ENCODE measurements at places on chromosomes 4 and X.
A peak's percentile ranks its signal among the peaks of the same experiment; 100 is the strongest.

DNA sequence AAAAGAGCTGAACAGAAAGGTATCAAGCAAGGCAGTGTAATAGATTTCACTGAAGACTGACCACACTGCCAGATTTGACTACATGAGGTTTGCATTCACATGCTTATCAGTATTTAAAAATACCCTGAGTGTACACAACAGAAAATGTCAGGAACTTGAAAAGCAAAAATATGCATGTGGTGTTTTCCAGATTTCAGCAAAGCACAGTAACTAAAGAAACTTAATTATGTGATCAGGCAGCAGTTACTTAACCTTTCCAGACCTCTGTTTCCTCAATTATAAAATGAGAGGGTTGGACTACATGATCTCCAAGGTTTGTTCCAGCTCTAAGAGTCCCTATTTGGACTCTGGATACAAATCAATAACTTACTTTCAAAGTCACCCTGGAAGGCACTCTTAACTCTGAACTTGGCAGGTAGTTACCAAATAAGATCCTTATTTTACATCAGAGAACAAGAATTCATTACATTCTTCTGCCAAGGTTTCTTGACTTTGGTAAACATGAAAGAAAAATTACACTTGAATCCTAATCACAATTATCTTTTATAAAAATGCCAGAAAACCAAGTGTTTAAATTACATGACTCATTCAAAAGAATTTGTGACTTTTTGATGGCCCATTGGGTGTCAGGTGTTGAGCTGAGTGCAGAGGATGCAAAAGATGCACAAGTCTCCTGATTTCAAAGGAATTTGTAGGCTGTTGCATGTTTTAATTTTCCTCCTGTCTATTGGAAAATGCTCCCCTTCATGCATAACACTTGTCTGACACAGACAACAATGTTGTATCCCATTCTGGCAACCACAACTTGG, 241.6 kb downstream of the MGST2 start:
- DNase-seq: no peak

DNA sequence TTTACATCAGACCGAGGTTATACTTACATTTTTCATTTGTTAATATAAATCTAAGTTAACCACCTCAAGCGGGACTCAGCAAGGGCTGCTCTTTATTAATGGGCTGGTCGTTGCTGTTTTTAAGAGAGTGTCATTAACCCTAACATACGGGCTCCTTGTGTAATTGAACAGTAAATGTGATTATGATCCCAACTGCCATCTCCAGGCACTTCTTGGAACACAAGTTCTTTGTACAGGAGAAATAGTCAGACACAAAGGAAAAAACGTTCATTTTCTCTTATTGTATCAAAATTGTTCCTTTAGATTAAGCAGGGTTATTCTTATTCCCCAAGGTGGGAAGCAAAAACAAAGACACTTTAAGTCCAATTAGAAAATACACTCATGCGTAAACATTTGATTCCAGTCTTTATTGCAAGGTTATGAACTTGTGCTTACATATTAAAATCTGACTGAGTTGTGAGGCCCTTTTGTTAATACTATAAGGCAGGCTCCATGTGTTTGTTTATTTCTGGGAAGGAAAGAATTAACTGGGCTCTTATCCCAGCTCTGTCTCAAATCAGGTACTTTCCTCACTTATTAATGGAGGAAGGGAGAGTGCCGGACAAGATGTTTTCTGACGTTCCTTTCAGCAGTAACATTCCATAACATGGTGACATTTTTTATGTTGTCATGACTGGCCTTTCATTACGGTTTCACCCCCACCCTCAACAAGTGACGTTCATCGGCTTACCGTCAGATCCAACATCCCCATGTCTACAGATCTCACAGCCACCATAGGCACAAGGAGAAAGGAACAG, 95.9 kb downstream of the RASL11B start:
- DNase-seq: no peak

DNA sequence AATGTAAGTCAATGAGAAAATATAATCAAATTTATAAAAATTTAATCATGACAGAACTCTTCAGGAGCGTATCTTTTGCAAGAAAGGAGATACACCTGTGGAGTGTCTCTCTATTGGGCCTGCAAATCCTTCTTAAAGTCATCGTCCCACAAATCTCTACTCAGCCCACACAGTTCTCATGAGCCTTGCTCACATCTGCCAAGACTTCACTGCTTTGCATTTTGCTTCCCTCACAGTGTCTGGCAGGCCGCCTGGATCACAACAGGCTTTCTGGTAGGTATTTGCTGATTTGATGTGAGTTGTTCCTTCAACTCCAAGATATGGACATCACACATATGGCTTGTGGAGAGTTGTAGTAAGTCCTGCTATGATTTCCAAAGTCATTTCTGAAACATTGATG, 183.1 kb upstream of the ARX start:
- no peak for DNase-seq

GRCh38 chr4:40275065-40275730, 59.9 kb upstream of the CHRNA9 start:
- DNase-seq: no peak

DNA sequence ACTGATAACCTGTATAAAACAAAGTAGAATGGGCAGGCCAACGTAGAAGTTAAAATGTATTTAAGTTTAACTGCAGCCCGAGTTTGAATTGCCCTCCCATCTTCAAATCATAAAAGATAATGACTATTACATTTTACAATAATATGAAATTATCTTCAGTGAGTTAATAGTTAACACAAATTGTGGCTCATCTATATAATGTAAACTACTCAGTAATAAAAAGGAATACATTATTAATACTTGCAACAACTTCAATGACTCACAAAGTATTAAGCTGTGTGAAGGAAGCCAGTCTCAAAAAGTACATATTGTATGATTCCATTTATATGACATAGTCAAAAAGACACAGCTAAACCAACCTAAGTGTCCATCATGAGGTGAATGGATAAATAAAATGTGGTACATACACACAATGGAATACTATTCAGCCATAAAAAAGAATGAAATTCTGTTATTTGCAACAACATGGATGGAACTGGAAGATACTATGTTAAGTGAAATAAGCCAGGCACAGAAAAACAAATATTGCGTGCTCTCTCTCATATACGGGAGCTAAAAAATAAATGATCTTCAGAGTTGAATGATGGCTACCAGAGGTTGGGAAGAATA, 7.8 kb downstream of the PLRG1 start:
- DNase-seq: no peak

DNA sequence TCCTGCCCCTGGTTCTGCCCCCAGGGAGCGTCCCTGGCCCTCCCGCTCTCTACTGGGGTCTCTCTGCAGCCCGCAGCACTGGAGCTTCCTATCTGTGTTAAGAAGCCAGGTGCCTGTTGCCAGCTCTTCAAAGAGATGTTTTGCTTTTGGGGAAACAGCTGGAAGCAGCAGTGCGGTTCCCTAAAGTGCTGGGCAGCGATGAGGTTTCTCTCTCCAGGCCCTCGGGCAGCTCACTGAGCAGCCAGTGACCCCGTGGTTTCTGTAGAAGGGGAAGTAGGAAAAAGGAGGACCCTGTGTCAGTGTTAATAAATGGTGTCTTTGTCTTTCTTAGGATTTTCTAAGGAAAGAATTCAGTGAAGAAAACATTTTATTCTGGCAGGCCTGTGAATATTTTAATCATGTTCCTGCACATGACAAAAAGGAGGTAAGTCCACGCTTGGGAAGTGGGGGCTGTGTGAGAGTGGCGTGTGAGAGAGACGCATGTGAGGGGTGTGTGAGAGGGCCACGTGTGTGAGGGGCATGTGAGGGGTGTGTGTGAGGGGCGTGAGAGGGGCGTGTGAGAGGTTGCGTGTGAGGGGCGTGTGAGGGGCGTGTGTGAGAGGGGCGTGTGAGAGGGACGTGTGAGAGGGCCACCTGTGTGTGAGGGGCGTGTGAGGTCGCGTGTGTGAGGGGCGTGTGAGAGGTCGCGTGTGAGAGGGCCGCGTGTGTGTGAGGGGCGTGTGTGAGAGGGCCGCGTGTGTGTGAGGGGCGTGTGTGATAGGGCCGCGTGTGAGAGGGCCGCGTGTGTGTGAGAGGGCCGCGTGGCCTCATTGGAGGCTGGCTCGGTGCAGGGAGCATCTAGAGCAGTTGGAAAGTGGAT, 27.1 kb upstream of the HGFAC start:
- DNase-seq: no peak

- no peak for DNase-seq
Observed at GRCh38 chrX:24774650-24775049, 80.9 kb downstream of the POLA1 start.

DNA sequence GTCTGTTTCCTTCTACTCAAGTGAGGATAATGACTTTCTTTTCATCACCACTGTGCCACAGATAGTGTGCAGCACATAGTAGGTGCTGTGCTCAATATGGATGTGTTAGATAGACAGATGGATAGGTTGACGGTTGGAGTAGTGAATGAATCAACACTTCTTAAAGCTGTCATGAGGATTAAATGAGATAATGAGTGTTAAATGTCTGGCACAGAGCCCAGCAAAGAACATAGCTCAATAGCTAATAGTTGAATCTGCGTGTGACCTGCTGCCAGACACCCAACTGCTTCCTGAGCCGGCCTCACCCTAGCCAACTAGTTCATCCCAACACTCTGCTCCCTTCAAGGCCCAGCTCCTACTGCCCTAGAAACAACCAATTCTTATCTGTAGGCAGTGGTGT, 67.7 kb upstream of the PJA1 start:
- DNase-seq: no peak

GRCh38 chr4:132299841-132300240, 849.3 kb upstream of the PCDH10 start:
- no peak for DNase-seq

DNA sequence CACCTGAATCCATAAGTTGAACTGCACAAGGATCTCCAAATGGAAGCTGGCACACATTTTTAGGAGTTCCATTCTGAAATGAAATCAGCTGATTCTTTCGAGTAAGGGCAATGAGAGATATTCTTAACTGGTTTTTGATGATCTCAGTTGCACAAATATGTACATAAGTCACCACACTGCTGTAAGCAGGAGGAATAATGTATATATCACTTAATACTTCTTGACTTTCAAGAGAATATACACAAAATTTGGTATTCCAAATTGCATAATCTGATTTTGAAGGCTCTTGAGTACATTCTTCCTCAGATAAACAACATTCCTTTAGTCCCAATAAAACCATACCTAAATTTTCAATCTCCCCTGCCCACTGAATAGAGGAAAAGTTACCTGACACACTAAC, 8.2 kb downstream of the FANCB start:
- no peak for DNase-seq

DNA sequence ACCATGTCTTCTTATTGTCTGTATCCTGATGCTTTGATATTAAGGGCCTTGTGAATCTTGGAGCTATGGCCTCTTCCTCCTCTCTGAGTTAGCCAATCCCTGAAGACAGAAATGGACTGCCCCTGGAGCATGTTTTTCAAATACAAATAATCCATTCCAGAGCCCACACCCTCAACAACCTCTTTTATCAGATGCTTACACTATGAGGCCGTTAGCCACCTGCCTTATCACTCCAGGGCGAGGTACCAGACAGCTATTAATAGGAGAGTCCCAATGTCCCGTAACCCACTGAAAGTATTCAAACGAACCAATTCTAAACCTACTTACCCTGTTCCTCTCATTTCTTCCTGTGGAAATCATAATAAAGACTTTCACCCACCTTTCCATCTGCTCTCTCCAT, 165.0 kb downstream of the ARHGAP24 start:
- DNase-seq: no peak

GRCh38 chrX:93259029-93259428, 414.3 kb downstream of the NAP1L3 start:
- DNase-seq: no peak

DNA sequence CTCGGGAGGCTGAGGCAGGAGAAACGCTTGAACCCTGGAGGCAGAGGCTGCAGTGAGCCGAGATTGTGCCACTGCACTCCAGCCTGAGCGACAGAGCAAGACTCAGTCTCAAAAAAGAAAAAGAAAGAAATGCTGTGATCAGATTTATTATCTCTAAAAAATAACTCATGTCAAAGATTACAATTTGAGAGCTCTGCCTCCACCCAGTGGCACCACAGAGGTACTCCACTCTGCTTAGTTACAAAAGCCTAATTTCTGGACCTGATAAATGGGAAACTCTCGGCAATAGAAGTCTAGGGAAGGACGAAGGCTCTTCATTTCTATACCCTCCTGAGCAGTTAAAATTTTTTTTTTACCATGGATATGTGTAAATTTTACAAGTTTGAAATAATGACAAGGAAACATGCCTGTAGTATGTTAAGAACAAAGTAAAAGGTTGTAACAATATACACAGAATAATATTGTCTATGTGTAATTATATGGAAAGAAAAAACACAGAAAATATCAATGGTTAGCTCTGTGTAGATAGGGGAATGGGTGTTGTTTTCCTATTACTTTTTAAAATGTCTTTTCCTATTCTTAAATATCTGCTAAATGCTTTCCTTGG, 149.8 kb downstream of the STIM2 start:
- peak; percentile 22 for DNase-seq

- DNase-seq: no peak
Observed at GRCh38 chr4:160319221-160319867, 1216.5 kb downstream of the RAPGEF2 start.

- DNase-seq: no peak
Observed at GRCh38 chr4:100187781-100188180, 2.5 kb downstream of the DDIT4L start.

- DNase-seq: no peak
Observed at GRCh38 chr4:8345053-8345945, 75.7 kb downstream of the HTRA3 start.

GRCh38 chr4:118981839-118982381, 93.3 kb downstream of the SYNPO2 start:
- DNase-seq: peak; percentile 9

GRCh38 chr4:11720292-11720691, 291.6 kb upstream of the HS3ST1 start:
- no peak for DNase-seq

DNA sequence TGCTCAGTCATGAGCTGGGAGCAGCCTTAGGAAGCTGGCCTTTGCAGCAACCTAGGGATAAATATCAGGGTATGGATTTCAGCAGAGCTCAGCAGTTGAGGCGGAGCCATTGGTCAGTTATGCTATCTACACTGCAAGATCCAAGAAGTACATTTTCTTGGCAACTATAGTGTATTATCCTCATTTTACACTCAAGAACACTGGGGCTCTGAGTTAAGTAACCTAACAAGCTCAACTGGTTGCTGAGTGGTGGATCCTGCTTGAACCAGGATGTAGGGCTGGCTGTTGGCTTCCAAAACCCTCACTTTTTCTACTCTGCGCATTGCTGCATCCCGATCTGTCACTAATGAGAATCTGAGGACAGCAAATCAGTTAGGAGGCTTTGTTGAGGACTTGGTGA, 1.5 kb upstream of the SCARB2 start:
- DNase-seq: no peak

Measured in T-helper 1 cell (primary cell).